Neural crest cell (in vitro differentiated cells): ENCODE measurements at places on chromosomes 2 and 18. TPM values are rescaled to one million over a fixed set of nuclear protein-coding genes. Genes with fewer than 3 reads are reported as not detected.

Gene SLC11A1
- total RNA-seq: 0.09 TPM in 1 of 2 replicates, not detected in the other

Gene MYCN
- total RNA-seq: 144 and 149 TPM in 2 replicates

- DNase-seq: peak; percentile 14
Observed at GRCh38 chr2:17539611-17540092, 844 bp upstream of the VSNL1 start.

DNA sequence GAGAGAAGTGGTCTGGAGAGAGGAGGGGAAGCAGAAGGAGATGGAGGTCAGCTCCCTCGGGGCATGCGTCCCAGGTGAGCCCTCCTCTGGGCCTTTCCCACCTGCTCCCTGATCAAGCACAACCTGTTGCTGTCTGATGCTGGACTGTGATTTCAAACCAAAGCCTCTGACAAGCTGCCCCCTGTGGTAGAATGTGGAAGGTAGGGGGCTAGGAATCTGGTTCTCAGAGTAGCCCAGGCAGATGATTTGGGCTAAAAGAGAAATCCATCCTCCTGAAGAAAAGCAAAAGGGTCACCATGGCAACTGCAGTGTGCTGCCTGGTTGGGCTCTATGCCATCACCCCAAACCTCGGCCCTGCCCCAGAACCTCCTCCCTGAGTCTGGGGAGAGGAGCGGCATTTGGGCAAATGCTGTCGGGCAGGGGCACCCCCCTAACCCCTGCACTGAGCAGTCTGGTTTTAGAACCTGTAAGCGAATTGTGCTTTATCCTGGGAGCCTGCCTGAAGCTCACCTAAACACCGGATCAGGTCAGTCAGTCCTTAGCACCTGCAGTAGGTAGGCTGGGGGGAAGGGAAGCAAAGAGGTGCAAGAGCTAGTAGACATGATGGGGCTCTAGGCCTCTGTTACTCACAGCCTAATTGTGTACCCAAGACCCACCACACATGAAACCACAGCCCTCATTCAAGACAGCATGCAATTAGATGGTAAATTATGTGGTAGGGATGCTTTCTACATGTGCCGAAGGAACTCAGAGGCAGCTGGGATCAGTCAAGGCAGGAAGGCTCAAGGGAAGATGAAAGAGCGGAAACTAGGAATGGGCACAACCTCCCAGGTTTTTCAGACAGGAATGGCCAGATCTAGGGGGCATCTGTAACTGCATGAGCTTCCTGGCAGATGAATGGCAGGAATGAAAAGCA lies 83.5 kb downstream of the DNMT3A start:
- no peak for DNase-seq
